ENCODE measurements at places on chromosomes 3 and 15.

DNA sequence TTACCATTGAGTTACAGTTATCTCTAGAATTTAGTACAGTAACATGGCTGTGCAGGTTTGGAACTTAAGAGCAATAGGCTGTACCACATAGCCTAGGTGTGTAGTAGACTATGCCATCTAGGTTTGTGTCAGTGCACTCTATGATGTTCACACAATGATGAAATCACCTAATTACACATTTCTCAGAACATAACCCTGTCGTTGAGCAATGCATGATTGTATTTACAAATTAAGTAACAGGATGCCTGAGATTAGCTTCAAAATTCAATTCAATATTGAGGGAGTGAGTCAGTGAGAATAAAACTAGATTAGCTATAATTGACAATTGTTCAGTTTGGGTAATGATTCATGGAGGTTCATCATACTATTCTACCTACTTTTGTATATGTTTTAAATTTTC, 633.8 kb downstream of the IGSF11 start:
- no peak for DNase-seq

DNA sequence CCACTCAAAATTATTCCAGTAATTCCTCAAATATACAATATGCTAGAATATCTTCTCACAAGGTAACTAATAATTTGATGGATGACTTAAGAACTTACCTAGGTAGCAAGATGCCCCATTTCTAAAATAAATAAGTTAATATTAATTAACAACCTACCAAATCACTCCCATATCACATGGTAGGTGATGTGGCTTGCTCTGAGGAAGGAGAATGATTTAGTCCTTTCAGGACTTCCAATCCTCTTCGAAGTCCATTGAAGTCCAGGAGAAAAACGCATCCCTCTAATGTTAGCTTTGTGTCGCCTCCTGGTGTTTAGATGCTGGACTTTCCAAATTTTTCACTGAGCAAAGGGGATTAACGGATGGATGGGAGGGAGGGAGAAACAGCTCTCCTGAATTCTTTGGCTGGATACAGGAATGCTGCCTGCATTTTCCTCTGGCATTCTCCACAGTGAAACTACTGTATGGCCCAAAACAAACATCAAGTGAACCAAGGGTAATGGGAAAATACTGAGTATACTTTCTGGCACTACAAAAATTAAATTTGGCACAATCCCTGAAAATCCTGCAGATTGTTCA, 58.6 kb downstream of the PRICKLE2 start:
- DNase-seq, result no peak

- no peak for DNase-seq
Measured at GRCh38 chr3:23991306-23991682, 46.2 kb downstream of the NR1D2 start.

DNA sequence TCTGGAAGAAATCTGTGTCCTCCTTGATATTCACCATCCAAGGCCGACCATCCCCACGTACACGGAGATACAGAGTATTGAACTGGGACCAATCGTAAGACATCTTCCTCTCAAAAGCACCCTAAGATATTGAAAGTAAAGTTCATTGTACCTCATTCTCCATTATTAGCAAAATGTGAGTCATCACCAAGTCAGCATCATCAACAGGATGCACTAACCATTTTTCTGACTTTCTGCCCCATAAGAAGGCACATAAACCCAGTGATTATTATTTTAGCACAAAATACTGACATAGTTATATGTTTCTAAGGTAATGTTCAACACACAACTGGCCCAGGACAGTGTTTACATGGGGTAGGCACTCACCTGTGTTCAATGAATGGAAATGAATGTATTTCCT, 7.4 kb downstream of the NDUFAF1 start:
- no peak for DNase-seq

GRCh38 chr3:46280105-46280797, 38.0 kb downstream of the CCR3 start:
- DNase-seq, result peak; percentile 86

DNA sequence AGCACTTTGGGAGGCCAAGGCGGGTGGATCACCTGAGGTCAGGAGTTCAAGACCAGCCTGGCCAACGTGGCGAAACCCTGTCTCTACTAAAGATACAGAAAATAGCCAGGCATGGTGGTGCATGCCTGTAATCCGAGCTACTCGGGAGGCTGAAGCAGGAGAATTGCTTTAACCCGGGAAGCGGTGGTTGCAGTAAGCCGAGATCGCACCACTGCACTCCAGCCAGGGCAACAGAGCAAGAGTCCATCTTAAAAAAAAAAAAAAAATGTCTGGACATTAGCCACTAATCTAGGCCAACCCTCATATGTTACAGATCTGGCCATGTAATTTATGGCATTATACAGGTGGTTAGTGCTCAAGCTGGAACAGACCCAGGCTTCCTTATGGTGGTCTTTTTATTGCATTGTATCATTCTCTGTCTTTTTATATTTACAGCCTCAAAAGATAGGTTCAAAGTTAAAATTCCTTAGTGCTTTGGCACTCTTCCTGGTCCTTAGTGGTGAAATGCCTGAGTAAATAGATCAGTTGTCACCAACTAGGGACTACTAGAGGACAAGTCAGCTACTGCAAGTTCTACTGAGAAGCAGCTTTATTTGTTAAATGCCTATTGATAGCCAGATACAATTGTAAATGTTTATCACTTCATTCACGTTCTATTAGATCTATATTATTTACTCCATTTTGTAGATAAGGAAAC, 16.0 kb downstream of the STARD9 start:
- no peak for DNase-seq

DNA sequence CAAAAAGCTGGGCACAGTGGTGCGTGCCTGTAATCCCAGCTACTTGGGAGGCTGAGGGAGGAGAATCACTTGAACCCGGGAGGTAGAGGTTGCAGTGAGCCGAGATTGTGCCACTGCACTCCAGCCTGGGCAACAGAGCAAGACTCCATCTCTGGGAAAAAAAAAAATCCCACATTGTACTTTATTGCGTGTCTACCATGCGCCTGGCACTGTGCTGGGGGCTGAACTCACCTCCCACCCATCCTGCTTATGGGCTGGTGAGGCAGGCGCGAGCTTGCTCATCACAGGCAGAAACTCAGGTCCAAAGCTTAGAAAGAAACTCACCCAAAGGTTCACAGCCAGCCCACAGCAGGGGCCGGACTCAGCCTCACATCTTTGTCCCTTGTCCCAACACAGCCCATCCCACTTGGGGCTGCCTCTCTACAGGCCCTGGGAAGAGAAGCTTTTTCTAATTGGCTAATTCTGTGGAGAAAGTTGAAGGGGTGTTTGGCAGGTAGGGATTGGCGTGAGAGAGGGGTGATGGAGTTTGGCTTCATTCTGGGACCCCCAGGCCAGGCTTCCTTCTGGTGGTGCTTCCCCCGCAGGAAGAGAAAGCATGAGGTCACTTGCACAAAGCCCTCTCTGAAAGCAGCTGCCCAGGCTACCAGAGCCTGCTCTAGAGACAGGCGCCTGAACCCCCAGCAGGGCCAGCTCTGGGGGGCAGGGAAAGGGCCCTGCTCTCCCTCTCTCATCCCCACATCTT, 122.6 kb upstream of the SMAD3 start:
- no peak for DNase-seq

- no peak for DNase-seq
Measured at GRCh38 chr3:29057326-29057725, 223.5 kb upstream of the RBMS3 start.

GRCh38 chr3:160162440-160162839, 62.8 kb upstream of the C3orf80 start:
- no peak for DNase-seq

GRCh38 chr3:12170207-12170606, 11.5 kb upstream of the TIMP4 start:
- no peak for DNase-seq

GRCh38 chr15:50257924-50258323, 7.6 kb downstream of the HDC start:
- peak; percentile 69 for DNase-seq

- DNase-seq, result no peak
Measured at GRCh38 chr3:39420543-39420942, 14.0 kb downstream of the RPSA start.

DNA sequence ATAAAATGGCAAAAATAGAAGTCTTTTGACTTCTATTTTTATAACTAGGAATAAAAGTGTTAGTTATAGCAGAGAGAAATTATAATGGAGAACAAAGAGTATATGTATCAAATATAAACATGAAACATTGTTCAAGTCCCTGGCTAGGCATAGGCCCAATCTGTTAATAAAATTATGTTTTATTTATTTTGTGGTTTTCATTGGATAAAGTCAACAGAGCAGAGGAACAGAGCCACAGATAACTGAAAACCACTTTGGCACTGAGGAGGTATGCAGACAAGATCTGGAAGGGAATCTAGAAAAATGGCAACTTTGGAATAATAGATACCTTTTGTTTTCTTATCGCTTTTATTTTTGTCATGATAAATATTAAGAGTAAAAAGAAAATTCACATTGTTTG, 50.4 kb upstream of the ICE2 start:
- no peak for DNase-seq

Data from activated CD4-positive, alpha-beta T cell treated with anti-CD3 and anti-CD28 coated beads, Interleukin-2, Interleukin-4, amounts not matched to agents 100 ng/mL and 50 ng/mL, durations not matched to agents 16 hours and 8 hours (primary cell).